ENCODE measurements at places on chromosomes 1 and 21.

DNA sequence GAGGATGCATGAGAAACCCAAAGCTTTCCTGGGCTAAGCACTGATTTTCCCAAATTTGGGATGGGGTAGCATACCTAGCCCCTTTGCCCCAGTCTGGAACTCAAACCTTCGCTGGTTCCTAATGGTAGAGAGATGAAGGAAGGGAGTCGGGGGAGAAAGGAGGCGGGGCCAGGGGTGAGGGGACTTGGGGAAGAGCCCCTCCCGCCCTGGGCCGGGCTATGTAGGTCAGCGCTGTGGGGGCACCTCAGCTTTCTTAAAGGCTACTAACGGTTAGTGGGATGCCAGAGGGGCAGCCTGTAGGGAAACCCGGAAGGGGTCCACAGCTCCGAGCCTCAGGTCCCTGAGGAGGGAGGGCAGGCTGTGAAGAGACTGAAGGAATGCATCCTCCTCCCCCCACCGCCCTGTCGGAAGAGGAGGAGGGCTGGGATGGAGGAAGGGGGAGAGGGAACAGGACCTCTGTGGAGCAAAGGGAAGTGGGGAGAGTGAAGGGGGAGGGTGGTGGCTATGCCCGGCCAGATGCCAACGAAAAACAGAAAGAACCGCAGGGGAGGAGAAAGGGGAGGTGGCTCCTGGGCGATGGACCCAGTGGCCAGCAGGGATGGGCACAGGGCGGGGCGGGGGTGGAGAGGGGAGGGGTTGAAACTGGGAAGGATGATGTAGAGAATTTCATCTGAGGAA is 1.3 kb downstream of the CADM3 start:
- no peak for DNase-seq

DNA sequence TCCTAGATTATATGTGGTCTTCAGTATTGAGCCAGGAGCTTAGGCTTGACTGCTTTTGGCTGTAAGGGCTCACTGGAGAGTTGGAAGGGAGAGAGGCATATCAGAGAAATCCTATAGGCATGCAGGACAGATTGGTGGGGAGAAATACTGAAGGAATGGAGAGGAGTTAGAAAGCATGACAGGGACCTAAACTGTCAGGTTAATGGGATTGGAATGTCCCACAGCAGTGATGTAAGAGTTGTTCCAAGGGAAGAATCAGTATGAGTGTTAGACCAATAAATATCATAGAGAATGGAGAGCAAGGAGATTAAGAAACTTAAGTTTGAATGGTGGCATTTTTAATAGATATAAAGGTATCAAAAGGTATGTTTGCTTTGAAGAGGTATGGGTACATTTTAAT is 39.7 kb downstream of the SLC35A3 start:
- DNase-seq = no peak

GRCh38 chr1:233172201-233172600 is 123.3 kb downstream of the PCNX2 start:
- DNase-seq = no peak

DNA sequence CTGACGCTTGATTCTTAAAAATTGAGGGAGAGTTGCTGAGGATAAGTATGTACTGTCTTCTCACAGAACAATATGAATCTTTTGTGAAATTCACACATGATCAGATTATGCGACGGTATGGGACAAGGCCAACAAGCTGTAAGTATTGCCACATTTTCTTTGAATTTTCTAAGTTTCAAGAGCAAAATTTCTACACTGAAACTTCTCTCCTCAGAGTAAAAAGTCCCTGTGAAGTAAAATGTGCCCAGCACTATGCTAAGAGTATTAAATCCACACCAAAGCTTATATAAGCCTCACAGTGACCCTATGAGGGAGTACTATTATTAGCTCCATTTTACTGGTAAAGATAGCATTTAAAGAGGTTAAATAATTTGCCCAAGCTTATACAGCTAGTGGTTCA is 12.2 kb downstream of the AKIRIN1 start:
- no peak for DNase-seq

GRCh38 chr1:84923317-84923716 is 30.3 kb upstream of the LPAR3 start:
- DNase-seq = no peak

Data from NCI-H1417 (cell line).